ENCODE measurements at places on chromosomes 2 and 18.

DNA sequence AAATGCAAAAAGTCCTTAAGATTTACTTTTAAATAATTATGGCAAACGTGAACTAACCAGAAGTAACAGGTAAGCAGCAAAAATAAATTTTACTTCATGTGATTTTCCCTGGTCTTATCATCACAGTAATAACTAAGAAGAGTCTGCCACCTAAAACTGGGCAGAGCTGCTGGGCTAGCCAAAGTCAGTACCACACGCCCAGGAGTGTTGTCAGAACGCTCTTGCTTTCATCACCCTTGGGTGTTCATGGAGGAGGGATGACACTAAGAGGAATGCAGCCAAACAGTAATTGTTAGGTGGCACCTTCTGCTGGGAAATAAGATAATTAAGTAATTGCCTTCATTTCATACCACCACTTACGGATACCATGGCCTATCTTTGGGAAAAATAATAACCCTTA is 92.0 kb upstream of the NEUROD1 start:
- DNase-seq = no peak

DNA sequence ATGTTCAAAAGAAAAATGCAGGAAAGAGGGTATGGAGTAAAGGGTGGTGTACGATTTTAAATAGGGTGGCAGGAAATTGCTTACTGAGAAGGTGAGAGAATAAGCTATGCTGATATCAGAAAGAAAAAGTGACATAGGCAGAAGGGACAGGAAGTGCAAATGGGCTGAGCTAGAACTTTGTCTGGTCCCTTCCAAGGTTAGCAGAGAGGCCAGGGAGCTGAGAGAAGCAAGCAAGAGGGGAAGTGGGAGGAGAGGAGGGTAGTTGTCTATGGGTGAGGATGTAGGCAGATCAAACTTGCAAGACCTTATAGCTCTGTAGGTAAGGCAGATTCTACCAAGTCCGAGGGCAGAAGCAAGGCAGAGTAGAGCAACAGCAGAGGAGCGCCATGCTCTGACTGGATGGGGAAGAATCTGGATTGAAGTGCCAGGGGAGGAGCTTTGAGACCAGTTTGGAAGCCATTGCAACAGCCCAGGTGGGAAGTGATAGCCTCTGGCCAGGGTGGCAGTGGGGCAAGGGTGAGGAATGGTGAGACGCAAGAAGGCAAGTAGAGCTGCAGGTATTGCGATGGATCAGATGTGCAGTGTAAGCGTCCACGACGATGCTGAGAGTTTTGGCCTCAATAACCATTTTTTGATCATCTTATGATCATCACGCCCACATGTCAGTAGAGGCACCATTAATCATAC is 134.4 kb upstream of the APCDD1 start:
- no peak for DNase-seq

- DNase-seq = no peak
These were observed 34.5 kb downstream of the BCL2 start for GRCh38 chr18:63284827-63285733.

DNA sequence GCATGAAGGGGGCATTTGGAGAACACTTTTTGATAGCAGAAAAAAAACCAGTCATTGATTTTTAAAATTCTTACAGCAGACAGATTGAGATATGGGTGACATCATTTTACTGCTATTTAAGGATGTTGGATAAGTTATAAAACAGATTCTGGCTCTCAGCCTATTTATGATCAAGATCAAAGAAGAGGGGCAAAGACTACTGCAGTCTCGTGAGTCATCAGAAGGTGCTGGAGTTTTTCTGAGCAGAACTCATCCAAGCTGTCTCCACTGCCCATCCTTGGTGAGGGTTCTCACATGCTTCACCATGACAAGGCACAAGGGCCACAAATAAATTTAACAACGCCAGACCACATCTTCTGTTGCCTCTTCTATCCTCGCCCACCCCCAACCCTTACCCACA is 58.8 kb downstream of the ST6GAL2 start:
- no peak for DNase-seq

- no peak for DNase-seq
These were observed 296.6 kb downstream of the LRRTM1 start for GRCh38 chr2:80007777-80008503.
